ENCODE measurements at places on chromosomes 1 and 21.
A peak's percentile ranks its signal among the peaks of the same experiment; 100 is the strongest.

- no peak for DNase-seq
Observed at GRCh38 chr1:6440198-6441126, 15.9 kb downstream of the ESPN start.

GRCh38 chr1:218079347-218079746 is 205.7 kb upstream of the RRP15 start:
- no peak for DNase-seq

GRCh38 chr1:114725230-114725629 is 8.7 kb upstream of the NRAS start:
- no peak for DNase-seq

DNA sequence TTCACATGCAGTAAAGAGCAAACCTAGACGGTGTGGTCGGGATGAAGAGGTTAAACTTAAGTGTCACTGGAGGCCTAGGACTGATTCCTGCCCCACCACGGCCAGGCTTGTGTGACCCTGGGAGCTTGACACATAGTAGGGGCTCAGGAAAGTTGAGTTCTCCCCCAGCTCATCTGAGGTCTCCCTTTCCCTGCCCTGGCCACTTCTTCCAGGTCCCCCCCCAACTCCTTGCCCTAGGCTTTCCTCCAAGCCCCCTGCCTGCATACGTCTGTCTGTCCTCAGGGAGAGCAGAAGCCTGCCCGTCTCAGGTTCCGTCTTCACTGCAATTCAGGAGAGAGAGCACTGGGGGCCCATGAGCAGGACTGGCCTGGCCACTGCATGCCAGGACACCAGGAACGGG is 225.8 kb downstream of the PTPRU start:
- DNase-seq = no peak

GRCh38 chr21:42570841-42571387 is 57.3 kb downstream of the SLC37A1 start:
- no peak for DNase-seq

GRCh38 chr1:149936992-149937705 is 470 bp upstream of the MTMR11 start:
- no peak for DNase-seq

GRCh38 chr21:26490771-26491170 is 82.3 kb downstream of the CYYR1 start:
- DNase-seq = no peak

- DNase-seq = no peak
Observed at GRCh38 chr21:14712121-14712715, 166.1 kb upstream of the SAMSN1 start.

GRCh38 chr1:199976496-199977144 is 50.9 kb upstream of the NR5A2 start:
- DNase-seq = no peak

- DNase-seq = no peak
Observed at GRCh38 chr1:233217832-233218231, 77.7 kb downstream of the PCNX2 start.

GRCh38 chr1:109040627-109040988 is 1.3 kb downstream of the WDR47 start:
- no peak for DNase-seq

DNA sequence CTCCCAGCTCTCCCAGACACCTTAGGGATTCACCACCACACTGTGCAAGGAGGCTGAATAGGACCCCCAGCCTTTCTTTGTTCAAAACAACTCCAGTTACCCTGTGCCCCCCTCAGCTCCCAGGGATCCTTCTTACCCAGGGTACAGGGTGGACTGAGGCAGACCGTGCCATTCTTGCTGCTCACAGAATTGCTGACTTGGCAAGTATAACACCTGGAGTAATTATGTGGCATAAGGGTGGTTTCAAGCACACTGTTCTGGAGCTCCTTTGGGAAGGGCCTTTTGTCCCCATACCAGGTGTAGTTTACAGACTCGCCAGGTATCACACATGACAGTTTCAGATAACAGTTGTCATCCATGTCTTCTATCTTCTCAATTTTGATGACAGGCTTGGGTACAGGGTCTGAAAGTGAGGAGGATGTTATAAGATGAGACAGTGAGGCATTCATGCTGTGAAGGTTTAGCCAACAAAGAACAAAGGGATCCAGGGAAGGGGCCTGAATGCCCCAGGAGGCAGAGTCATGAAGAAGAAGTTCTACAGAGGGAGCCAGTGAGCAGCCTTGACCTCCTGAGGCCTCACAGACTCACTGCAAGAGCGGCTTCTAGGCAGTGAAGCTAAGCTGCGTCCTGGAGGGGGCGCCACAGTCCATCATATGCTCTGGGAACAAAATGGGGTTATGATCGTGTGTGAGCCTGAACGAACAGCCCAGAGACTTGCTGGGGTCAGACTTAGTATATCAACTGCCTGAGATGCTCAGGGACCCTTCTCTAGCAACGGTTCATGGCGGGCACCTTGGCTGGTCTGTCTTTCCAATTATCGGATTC is 30.3 kb downstream of the CD48 start:
- no peak for DNase-seq

DNA sequence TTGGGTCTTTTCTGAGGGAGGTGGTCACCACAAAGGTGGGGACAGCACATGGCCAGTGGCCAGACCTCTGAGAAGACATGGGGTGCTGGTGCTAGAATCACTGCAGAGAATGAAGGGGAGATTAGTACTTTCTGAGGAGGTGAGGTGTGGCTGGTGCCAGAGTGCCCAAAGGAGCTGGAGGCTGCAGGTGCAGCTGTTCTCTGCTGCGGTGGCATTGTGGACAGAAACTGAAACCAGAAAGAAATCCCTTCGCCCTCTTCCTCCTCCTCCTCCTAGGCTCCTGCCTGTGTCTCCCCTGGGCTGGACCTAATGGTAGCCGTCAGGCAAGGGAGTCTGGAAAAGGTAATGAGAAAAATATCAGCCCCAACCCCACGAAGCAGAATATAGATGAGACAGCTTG is 261.7 kb downstream of the TM2D1 start:
- DNase-seq = no peak

- no peak for DNase-seq
Observed at GRCh38 chr1:15186846-15187151, 33.3 kb downstream of the TMEM51 start.

DNA sequence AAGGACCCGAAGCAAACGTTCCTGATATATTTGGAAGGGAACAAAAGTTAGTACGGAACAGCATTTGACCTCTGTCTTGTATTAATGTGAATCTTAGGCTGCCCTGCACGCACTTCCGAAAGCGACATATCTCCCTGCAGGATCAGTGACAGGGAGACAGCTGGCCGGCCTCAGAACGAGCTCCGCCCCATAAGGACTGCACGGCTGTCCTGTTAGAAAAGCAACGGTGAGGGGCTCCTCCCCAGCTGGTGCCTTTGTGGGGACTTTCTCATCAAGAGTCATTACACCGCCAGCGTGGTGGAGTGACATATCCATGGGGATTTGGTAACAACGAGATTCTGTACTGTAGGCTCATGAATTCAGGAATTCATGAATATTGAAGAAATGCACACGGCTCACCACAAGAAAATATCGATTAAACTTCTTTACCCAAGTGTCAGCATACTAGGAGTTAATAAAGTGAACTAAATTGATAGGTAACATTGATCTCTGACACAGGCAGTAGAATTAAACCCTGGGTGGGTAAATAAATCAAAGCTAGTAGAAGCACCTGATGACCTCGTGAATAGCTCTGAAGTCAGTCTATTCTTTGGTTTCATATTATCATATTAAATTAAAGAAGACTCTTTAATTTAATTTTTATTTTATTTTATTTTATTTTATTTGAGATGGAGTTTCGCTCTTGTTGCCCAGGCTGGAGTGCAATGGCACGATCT is 8.1 kb upstream of the GREM2 start:
- DNase-seq = no peak

GRCh38 chr1:72777918-72778317 is 495.6 kb upstream of the NEGR1 start:
- no peak for DNase-seq

- no peak for DNase-seq
Observed at GRCh38 chr1:154747740-154748404, 122.2 kb downstream of the KCNN3 start.

DNA sequence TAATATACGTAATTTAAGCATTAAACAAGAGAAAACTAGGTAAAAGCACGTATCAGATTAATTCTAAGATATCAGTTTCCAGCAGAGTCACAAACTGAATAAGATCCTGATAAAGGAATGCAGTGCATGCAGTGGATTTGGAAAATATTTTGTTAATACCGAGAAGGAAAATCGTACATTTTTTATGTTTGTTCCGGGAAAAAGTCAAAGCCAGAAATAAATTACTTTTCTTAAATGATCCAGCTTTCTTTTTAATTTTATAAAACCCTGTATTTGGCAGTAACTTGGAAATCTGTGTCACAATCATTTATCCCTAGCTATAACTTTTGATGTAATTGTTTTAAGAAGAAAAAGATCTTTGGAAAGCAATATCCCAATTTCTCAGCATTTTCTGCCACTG is 955 bp downstream of the PALMD start:
- no peak for DNase-seq

GRCh38 chr1:17404034-17404684 is 32.2 kb downstream of the PADI6 start:
- no peak for DNase-seq

DNA sequence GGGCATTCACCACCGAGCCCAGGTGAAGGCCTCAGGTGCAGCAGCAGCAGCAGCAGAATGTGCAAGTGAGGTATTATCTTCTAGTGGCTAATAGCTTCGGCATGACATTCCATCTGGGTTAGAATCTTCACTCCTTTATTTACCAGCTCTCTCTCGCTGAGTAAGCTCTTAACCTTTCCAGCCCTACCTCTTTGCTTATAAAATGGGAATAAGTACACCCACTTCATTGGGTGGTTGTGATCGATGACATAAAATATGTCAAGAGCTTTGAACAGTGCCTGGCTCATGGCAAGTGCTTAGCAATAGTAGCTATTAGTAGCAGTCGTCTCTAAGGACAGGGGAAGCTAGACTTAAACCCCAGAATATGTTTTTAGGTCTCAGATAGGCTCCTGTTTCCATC is 149.5 kb downstream of the NOS1AP start:
- DNase-seq = peak; percentile 25

- no peak for DNase-seq
Observed at GRCh38 chr1:180213401-180214170, 16.5 kb upstream of the LHX4 start.

GRCh38 chr1:158998781-158999161 is 10.9 kb upstream of the IFI16 start:
- no peak for DNase-seq

- no peak for DNase-seq
Observed at GRCh38 chr1:56017336-56017735, 562.0 kb downstream of the PLPP3 start.

- no peak for DNase-seq
Observed at GRCh38 chr1:165890684-165891083, 63.3 kb downstream of the UCK2 start.

GRCh38 chr21:38277501-38278131 is 20.8 kb downstream of the KCNJ15 start:
- no peak for DNase-seq

Measured in nucleus accumbens (tissue), 56 donors.